ENCODE measurements at places on chromosomes 11 and 22.

GRCh38 chr11:17599460-17599925, 52.4 kb downstream of the OTOG start:
- DNase-seq: no peak

GRCh38 chr11:19646921-19647320, 65.7 kb upstream of the NAV2 start:
- DNase-seq: no peak

DNA sequence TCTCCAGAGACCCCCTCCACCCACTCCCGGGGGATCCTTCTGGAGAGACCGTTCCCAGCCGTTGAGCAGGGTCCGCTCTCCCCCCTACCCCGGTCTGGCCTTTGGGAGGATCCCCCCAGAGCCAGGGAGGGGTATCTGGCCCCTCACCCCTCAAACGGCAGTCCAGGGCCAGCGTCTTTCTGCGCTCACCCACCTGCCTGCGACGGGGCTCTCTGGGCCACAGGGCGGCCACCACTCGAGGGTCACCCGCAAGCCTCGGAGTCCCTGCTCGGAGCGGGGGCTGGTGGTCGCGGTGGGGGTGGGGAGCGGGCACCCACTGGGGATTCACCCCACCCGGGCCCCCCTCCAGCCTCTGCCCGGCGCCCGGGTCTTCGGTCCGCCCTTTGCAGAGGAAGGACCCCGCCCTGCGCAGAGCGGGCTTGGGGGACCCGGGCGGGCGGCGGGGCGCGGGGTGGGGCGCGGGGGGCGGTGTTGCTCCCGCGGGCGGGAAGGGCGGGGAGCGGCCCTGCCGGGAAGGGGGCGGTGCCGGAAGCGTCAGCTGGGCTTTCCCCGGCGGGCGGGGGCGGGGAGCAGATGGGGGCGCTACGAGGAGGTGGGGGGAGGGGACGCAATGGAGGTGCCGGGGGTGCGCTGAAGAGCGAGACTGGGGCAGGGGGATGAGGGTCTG, 16.6 kb downstream of the CRELD2 start:
- no peak for DNase-seq

- peak; percentile 86 for DNase-seq
These were observed 9.9 kb upstream of the IGLL5 start for GRCh38 chr22:22877523-22878210.

Data from SK-MEL-5 (cell line).